ENCODE measurements at places on chromosomes 3 and 15.

GRCh38 chr3:188432802-188433520 lies 279.0 kb downstream of the LPP start:
- DNase-seq = no peak

GRCh38 chr15:57527382-57528091 lies 64.2 kb upstream of the MYZAP start:
- DNase-seq = no peak

- DNase-seq = no peak
Measured at GRCh38 chr3:126537730-126538281, 13.9 kb downstream of the CHST13 start.

DNA sequence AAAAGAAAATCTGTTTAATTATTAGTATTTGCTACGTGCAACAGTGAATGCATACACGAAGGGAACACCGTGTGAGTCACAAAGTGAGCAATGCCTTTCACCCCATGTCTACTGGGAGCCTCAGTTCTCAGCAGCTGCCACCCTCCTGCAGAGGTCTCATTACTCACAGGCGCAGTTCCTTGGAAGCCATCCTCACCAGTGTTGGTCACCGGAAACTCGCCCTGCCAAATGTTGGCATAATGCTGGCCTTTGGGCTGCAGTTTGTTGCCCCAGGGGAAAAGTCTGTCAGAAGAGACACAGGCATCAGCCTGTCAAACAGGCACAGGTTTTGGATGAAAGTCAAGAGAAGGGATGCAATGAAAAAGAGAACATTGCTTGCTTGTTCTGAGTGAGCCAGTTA lies 50.1 kb downstream of the SUMF1 start:
- peak; percentile 36 for DNase-seq

DNA sequence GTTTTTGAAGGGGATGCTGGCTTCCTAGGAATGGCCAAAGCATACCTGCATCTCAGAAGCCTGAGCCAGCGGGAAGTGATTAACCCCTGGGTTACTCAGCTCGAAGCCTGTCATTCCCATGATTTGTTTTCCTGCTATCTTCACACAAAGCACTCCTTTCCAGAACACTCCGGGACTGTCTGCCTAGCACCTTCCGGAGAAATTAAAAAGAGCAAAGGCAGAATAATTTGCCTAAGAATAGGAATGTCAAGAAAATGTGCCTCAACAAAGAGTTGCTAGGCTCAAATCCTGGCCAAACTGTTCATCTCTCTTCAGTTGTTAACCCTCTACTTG lies 34.1 kb downstream of the TPM1 start:
- DNase-seq = no peak

DNA sequence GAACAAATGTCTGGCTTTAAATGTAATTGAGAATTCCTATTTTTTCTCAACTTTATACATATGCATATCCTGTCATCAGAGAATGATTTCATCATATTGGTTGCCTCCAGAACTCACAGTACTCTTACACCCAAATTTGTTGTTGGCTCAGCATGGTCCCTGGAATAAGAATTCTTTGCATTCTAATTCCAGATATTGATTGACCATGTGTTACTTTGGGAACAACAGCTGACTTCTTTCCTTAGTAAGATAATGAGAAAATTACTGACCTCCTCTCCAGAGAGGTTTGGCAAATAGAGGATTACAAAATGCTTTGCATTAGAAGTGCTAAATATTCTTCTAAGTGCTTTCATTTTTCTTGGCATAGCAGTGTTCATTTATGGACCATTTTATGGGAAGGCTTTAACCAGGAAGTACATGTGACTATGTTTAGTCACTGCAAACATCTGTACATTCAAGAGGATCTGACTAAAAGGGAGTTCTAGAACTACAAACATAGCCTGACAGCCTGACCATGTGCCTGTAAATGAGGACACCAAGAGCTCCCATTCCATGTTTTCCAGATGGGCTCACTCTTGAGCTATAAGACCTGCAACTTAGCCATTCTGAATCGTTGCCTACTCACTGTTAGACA lies 391.6 kb upstream of the DPPA4 start:
- no peak for DNase-seq

GRCh38 chr15:92653366-92653765 lies 2.2 kb downstream of the FAM174B start:
- DNase-seq = no peak

GRCh38 chr3:104646196-104646595 lies 720.5 kb upstream of the ALCAM start:
- DNase-seq = no peak

GRCh38 chr3:111853068-111853467 lies 6.0 kb upstream of the PHLDB2 start:
- no peak for DNase-seq

- DNase-seq = no peak
Measured at GRCh38 chr3:69413551-69414207, 27.8 kb upstream of the FRMD4B start.

DNA sequence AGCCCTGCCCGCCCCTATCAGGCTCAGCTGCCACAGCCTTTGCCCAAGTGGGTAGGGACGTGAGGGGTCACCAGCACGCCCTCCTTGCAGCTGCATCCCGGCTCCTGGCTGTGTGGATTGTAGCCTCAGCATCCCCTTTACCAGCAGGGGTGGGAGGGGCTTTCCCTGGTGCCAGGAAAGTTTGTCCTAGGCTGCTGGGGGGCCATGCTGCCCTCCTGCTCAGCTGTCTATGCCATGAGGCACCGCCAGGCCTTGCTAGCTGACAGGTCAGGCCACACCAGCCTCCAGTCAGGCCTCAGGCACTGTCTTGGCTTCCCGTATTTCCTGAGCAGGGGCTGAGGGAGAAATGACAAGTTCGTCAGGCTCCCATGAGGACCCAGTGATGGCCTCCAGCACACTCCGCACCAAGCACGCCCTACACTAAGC lies 32.3 kb downstream of the TKT start:
- DNase-seq = no peak

DNA sequence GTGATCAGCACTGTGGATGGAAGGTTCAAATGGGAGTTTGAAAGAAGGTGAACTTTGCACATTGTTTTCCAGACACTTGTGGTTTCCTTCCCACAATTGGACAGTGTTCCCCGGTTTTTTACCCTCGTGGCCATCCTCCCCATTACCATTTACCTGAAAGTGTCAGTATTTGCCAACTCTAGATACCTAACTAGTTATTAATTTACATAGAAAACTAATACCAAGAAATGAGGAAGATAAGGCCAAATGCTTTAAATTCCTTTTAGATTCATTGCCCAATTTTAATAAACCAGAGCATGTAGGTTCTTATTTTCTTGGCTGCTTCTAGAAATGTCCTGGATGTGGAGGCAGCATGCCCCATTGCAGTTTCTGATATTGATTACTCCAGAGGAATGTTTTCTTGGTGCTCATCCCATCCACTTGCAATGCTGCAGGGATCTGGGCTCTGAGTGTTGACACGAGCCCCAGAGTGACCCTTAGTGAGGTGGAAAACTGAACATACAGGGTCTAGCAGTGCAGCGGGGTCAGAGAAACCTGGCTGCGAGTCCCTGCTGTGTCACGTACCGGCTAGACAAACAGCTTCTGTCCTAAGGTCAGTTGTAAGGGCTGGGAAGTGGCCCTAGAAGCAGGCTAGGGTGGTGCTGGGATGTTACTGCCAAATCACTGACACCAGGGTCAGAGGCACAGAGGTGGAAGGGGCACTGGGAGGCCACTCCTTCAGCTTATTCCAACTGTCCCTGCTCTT lies 23.5 kb downstream of the LSM3 start:
- DNase-seq = no peak

DNA sequence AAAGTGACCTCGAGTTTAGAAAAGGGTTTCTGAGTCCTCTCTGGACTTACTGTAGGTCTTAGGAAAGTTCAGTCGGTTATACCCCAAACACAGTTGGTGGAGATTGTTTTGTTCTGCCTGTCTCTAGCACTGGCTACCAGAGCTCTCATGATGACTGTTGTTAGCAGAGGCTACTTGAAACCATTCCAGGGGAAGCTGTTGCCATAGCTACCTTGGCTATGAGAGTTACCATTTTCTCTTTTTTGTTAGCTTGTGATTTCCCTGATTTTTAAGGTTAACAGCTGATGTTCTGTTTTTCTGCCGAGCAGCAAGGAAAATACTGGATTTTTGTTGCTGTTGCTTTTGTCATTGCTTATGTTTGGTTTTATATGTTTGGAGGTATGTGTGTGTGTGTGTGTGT lies 26.7 kb downstream of the ABHD2 start:
- no peak for DNase-seq

DNA sequence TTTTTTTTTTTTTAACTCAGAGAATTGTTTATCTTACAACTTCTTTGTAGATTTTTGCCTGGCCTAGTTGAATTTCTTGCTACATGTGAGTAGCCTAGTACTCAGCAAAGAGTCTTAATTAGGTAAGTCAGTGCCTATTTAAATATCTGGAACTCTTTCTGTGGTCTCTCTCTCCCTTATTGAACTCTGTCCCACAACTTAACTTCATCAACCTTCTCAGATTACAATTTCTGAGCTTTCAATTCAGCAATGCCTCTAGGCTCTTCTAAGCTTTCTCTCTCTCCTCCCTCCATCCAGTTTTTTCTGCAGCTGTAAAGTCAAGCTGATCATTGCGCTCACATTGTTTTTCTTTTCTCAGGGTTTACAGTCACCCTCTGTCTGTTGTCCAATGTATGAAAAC lies 517.6 kb upstream of the ROBO1 start:
- DNase-seq = no peak

- no peak for DNase-seq
Measured at GRCh38 chr3:127277561-127277960, 10.3 kb downstream of the PRR20G start.

- DNase-seq = no peak
Measured at GRCh38 chr3:169931747-169932520, 20.6 kb downstream of the SAMD7 start.

- no peak for DNase-seq
Measured at GRCh38 chr3:48024401-48024800, 8.2 kb upstream of the MAP4 start.

- DNase-seq = no peak
Measured at GRCh38 chr3:107798381-107798780, 275.6 kb downstream of the BBX start.
